Anterior cingulate cortex (tissue), 58 donors: ENCODE measurements at places on chromosomes 3 and 15.

DNA sequence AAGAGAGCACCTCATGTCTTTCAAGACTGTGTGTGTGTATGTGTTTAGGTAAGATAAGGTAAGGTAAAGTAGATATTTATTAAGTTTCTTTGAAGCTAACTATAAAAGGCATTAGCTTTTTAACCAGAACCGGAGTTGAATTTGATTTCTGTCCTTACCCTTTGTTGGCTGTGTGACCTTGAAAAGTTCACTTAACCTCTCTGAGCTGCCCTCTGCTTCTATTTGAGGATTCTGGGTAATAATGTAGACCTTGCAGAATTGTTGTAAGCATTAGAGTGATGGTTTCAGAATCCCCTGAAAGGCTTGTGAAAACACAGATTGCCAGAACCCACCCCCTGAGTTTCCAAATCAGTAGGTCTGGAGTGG is 21.6 kb upstream of the SACM1L start:
- no peak for DNase-seq

DNA sequence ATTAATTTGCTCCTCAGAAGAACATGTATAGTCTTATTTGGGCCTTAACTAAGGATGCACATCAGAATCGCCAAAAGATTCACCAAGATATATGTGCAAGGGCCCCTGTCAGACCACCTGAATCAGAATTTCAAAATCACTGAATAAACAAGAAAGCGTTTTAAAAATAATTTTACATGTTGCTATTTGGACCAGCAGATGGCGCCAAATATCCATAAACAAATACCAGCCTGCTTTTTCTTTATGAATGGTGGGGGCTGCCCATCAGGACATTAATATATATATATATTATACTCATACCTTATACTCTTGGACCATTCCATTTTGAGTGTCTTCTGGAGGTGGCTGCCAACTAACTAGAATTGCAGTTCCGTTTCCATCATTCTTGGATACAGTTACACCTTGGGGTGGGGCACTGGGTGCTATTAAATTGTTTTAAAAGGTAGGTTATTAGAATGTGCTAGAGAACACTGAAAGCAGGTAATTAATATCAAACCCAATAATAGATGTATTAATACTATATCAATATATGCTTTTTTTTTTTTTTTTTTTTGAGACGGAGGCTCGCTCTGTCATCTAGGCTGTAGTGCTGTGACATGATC is 1108.3 kb downstream of the ROBO1 start:
- DNase-seq = peak; percentile 4

GRCh38 chr3:118801899-118802298 is 232.7 kb downstream of the IGSF11 start:
- DNase-seq = no peak

GRCh38 chr3:97510795-97511194 is 253.8 kb upstream of the ARL6 start:
- DNase-seq = no peak

DNA sequence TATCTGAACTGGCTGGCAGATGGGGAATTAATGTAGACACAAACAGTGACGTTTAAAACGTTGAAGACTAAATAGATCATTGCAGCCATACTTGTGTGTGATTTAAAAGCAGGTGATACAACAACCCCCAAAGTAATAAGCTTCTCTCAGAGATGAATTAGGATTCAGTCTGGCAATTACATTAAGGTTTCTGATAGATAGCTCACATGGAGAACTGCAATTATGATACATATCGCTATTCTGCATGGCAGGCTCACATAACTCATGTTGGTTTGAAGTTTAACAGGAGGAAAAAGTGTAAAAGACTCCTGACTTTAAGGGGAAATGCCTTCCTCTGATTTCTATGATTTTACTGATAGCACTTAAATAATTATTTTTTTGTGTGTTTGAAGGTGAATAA is 196.9 kb downstream of the CLSTN2 start:
- no peak for DNase-seq

DNA sequence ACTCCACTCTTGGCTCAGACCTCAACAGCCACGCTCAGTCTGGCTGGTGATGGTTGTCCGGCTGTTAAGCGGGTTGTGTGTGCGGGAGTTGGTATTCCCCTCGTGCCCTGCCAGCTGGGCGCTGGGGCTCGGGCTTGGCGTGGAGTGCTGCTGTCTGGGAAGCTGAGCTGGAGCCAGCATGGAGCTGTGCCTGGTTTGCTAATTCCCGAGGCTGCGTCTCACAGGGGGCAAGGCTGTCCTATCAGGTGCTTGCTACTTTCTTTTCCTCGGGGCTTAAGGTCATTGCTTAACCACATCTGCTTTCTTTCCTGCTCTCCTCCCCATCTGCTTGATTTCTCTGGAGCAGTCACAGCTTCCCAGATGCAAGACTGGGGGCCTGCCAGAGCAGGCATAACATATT is 29.9 kb downstream of the PDIA5 start:
- DNase-seq = peak; percentile 70

GRCh38 chr3:156543043-156543555 is 11.8 kb downstream of the SSR3 start:
- no peak for DNase-seq

- no peak for DNase-seq
Measured at GRCh38 chr15:48447657-48448056, 116.4 kb downstream of the DUT start.

DNA sequence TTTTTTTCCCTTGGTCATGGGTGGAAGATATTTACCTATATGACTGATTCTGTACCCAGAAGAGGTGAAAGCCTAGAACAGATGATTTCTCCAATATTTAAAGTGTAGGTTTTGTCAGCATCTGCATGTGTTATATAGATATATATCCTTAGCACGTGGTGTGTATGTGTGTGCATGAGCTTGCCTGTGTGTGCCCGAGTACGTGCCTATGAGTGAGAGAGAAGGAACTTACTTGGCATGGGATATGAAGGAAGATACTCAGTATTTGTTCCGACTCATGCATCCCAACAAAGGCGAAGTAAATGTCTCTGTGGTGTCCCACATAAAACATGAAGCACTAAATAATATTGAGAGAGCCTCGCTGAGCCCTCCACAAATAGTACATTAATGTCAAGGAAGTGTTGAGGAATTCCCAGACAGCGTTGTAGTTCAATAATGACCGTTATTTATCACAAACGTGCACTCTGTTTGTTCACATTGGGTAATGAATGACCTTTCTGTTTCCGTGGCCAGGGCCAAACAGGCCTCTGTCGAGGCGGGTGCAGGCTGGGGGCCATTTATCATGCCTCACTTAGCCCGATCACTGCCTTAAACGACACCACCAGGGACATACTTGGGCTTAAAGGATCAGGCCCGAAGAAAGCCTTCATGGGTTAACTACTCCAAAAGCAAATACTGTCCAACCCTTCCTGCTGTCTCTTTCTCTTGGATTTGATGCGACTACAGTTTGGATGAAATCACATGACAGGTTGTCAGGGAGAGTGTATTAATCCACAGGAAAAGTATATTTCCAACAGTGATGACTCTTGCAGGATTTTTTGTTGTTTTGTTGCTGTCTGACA is 267.7 kb downstream of the PTPRG start:
- no peak for DNase-seq

DNA sequence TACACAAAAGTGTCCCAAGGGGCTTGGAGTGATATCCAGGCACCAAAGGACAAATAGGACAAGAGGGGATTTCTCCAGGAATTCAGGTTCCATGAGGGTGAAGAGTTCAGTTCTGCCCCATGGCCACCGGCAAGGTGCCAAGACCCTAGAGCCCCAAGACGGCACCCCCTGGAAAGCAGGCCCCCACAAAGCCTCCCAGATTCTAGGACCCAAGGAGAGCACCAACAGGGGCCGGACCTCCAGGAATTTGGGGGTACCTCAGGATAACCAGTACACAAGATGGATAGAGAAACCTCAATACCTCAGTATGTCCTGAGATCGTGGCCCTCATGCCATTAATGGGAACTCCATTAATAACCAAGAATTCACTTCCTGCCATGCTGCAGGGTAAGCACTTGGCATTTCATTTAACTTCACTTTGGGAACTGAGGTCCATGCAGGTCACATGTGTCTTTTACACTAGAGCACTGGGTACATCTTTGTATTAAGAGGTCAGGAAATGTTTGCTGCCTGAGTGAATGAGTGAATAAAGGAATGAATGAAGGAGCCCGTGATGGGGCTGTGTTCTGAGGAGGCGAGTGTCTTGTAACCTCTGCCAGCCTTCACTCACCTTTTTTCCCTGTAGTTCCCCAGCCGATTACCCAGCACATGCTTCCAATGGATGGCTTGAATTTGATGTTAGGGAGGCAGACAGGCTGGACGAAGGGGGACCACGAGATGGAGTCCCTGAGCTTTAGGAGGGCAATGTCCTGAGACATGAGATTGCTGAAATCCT is 15.5 kb upstream of the PRSS50 start:
- DNase-seq = no peak

- no peak for DNase-seq
Measured at GRCh38 chr3:55327131-55327920, 159.8 kb downstream of the WNT5A start.

- DNase-seq = no peak
Measured at GRCh38 chr3:73557986-73558726, 66.6 kb downstream of the PDZRN3 start.

- DNase-seq = no peak
Measured at GRCh38 chr15:88630141-88630721, 8.6 kb upstream of the ISG20 start.

DNA sequence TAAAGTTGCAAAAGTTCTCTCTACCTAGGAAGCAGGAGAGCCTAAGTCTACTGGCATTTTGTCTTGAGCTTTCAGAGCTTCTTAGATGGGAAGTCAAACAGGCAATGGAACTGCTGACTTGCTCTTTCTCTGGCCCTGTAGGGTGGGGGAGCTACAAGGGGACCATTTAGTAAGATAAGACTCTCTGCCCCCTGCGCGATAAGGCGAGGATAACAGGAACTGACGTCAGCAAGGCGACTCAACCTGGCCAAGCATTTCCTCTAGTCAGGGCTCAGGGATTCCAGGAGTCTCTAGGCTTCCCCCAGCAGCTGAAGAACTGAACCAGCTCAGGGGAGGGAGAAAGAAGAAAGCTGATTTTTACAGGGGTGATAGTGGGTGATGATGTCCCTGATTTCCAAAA is 5.8 kb downstream of the RARB start:
- no peak for DNase-seq

- no peak for DNase-seq
Measured at GRCh38 chr3:40801284-40801741, 276.6 kb downstream of the ZNF621 start.

DNA sequence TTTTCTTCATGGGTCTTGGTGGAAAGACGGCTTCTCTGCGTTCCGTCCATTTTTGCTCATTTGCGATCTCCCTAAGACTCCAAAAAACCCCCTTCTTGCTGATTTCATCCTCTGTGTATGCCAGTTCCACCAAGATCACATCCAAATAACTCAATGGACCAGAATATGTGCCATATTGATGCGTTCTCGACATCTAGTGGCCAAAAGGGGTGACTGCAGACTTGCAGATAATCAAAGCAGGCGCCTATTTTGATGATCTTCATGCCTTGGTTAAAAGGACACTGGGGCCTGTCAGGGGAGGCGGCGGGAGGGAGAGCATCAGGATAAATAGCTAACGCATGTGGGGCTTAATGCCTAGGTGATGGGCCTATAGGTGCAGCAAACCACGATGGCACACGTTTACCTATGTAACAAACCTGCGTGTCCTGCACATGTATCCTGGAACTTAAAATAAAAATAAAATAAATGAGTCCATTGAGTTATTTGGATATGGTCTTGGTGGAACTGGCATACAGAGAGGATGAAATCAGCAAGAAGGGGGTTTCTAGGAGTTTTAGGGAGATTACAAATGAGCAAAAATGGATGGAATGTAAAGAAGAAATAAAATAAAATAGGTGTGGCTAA is 104.2 kb upstream of the RAD18 start:
- DNase-seq = peak; percentile 34

DNA sequence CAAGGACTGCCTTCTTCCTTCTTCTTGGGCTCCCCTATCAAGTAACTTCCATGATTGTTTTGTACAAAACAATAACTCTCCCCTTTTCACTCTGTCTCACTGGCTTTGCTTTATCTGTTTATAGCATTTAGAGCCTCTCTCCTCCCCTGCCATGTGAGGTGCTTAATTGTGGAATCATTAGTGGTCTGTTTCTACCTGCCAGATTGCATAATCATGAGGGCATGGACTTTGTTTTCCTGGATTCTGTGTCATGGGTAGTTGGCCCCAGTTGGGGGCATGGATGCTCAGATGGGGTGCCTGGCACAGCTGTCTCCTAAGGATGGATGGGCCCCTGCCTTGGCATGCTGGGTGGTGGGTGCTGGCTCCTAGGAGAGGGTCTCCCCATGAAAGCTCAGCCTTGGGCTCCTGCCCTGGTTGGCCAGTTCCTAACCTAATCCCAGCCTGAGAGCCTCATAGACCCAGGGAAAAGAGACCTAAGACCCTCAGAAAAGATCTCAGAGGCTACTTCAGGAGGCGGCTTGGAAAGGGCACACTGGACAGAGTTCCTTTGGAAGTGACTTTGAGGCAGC is 8.0 kb upstream of the CTXND1 start:
- DNase-seq = no peak

DNA sequence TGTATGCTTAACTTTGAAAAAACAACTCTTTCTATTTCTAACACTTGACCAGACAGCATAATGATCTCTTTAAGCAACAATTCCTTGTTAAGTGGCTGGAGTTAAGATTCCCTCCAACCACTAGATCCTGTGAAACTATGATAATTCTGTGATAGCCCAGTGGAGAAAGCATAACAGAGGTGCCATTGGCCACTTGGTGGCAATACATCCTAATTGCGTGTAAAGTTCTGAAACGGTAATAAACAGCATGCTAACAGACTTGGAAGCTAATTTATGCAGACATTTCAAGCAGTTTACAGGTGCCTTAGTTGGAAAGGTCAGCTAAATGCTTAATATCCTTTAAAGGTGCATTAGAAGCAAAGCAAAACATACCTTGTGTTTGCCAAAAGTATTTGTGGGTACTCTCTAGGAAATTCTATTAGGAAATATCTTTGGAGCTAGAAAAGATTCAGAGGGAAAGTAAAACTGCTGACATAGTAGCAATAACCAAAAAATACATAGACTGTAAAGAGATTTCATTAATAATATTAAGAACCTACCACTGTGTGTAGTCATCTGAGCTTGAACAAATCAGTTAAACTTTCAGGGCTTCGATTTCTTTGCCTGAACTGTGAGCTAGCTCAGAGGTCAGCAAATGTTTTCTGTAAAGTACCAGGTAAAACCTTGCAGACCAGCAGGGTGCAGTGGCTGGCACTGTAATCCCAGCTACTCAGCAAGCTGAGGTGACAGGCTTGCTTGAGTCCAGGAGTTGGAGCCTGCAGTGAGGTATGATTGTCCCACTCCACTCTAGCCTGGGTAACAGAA is 19.0 kb upstream of the CSTA start:
- no peak for DNase-seq
